ENCODE measurements at places on chromosomes 5 and 9.

DNA sequence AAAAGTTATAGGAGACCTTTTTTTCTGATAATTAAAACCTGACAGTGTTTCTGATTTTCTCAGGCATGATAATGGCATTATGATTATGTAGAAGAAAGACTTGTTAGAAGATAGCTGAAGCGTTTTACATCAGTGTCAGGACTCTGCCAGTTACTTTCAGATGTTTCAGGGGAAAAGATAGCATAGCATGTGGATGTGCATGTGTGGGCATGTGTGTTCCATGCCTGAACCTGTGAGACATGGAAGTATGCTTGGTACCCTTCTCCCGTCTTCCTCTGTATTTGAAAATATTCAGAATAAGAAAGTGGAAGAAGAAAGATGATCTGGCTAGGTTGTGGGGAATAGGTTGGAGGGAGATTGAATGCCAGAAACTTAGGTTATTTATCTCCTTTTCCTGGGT lies 113.1 kb upstream of the PCAT7 start:
- H3K4me3 ChIP-seq, result no peak overlapping the region
- DNase-seq, result no peak
- H3K4me1 ChIP-seq, result no peaks in the 10 kb centered on the region
- no peak overlapping the region for H3K27ac ChIP-seq
- no peaks in the 10 kb centered on the region for H3K36me3 ChIP-seq
- H3K27me3 ChIP-seq, result no peaks in the 10 kb centered on the region

DNA sequence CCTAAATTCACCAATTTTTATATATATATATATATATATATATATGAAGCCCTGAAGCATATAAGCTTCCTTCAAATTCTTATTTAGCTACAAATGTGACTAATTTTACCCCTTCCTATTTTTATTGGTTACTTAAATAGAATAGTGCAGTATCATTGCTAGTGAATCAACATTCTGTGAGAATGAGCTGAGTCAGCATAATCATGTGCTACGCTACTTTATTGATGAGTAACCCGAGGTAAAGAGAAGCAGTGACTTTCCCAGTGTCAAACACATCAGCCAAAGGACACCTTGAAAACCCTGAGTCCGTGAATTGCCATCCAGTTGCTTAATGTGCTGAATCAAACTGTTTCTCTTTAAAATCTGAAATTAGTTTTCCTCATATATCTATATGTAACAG lies 546.2 kb downstream of the DMRTA1 start:
- no peak overlapping the region for H3K4me3 ChIP-seq
- H3K27me3 ChIP-seq, result no peaks in the 10 kb centered on the region
- no peaks in the 10 kb centered on the region for H3K4me1 ChIP-seq
- no peaks in the 10 kb centered on the region for H3K36me3 ChIP-seq
- no peak for DNase-seq
- H3K27ac ChIP-seq, result no peak overlapping the region

DNA sequence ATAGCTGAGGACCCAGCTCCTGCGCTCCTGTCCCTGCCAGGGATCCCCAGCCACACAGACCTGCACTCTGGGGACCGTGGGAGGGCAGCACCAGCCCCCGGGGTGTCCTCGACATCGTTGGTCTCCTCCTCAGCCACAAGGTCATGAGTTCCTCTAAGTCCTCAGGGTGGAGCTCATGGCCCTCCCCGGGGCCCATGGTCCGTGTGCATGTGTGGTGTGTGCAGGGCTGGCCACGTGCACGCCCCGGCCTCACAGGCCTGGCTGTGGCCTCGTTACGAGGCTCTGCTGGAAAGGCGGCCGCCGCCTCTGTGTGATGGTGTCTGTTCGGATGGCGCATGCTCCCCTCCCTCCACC lies 16.1 kb upstream of the AJM1 start:
- peaks cover 9% of the 10 kb centered on the region for H3K36me3 ChIP-seq
- no peaks in the 10 kb centered on the region for H3K4me1 ChIP-seq
- H3K27me3 ChIP-seq, result no peaks in the 10 kb centered on the region
- H3K4me3 ChIP-seq, result no peak overlapping the region
- no peak overlapping the region for H3K27ac ChIP-seq

GRCh38 chr5:142602720-142603245 lies 83.1 kb downstream of the FGF1 start:
- H3K4me3 ChIP-seq, result no peak overlapping the region
- no peak for DNase-seq
- no peaks in the 10 kb centered on the region for H3K36me3 ChIP-seq

DNA sequence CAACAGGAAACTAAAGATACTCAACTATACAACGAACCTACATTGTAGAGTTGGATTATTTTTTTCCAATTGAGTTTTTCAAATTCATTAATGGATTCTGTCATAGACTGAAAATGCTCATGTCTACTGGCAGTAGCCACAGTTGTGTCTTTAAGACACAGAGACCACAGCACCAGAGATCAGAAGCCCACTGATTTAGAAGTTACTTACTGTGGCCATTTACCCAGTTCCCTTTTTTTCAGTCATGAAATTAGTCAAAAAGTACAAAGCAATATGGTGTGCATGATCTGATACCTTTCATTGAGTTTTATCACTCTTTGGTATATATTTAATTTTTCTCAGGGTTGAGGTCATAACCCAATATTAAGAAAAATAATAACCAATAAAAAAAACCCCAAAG lies 1640.2 kb upstream of the WWC1 start:
- H3K4me1 ChIP-seq, result no peaks in the 10 kb centered on the region
- H3K27me3 ChIP-seq, result no peaks in the 10 kb centered on the region
- no peak overlapping the region for H3K4me3 ChIP-seq
- H3K27ac ChIP-seq, result no peak overlapping the region
- no peak for DNase-seq
